ENCODE measurements at places on chromosomes 3 and 15.

DNA sequence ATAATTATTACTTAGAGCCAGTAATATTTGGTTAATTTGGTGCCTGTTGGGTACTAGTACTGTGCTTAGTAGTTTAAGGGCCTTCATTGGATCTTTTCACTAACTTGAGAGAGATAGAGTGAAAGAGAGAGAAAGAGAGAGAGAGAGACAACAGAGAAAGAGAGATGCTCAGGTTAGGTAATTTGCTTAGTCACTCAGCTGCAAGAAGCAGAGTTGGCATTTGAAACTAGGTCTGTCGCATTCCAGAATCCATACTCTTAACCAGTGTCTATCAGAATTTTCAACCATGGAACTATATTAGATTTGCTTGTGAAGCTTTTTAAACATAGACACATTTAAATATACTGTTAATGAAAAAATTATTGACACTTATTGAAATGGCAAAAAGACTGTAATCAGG, 31.1 kb upstream of the NUDT16 start:
- DNase-seq, result no peak

- DNase-seq, result no peak
Observed at GRCh38 chr3:115720983-115721382, 97.7 kb downstream of the GAP43 start.

DNA sequence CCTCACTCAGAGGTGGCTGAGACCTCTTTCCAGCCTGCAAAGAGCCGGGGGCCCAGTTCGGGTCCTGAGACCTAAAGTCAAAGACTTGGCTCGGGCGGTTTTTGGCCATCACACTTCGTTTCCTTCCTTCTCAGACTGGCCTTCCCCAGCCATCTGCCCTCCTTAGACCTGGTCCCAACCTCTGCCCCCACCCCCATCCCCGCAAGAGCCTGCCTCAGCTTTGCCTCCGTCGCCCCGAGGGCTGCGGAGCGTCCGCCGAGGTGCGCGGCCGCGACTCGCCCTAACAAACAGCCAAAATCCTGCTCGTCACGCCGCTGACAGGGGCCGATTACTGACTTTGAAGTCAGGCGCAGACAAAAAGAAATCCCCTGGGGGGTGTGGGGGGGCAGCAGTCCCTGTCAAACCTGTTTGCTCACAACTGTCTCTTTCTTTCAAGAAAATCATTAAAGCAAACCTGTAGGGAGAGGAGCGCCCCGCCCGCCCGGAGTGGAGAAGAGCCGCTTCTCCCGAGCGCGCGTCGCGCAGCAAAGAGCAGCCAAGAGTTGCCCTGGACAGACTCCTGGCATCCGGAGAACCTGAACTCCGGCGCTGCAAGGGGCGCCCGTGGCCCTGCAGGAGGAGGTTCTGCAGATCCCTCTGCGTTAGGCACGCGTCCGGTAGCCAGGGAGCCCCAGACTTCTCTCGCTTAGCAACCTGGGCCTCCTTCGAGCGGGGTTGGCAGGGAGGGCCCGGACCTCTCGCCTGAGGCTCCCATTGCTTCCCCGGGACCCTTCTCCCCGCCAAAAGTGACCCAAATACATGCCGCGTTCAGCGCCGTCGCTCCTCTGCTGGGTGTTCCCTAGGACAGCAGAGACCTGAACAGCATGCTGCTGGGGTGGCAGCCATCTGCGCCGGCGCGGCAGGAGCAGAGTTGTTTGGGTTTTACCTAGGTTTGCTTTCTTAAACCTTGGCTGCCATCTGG, 4.5 kb downstream of the SOX14 start:
- no peak for DNase-seq

DNA sequence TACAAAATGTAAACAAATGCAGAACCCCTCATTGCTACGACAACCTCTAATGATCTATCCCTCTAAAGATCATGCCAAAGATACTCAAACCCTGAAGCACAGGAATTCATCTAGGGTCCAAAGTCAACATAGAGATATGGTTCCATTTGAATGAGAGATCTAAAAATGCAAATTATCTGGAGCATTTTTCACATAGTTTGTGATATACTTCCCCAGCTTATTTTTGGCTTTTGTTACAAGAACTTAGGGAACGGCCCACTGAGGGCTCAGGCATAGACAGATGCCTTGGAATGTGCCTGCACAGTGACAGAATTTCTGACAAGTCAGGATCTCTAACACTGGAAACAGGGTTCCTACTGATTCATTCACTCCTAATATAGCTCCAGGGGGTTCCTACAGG, 258.9 kb upstream of the THBS1 start:
- DNase-seq, result no peak

DNA sequence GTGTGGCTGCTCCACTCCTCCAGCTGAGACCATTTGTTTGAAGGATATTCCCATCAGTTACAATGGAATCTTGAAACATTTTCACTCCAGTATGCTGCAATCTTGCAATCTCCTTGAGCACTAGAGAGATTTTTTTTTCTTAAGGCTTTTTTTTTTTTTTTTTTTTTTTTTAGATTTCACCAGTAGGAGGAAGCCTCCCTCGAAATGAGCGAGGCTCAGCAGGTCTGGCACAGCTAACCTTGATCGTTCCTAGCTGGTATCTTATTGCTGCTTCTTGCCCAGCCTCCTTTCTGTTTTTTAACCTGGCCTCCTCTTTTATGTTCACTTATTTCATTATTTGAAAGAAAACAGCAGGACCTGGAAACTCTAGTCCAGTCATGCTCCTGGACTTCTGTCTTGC, 48.1 kb downstream of the RAP2B start:
- peak; percentile 16 for DNase-seq
